ENCODE measurements at places on chromosomes 2 and 18. TPM values are rescaled to one million over a fixed set of nuclear protein-coding genes. Genes with fewer than 3 reads are reported as not detected.

The BCL11A gene
- 128 TPM for total RNA-seq

The GAREM2 gene
- total RNA-seq: 7.0 TPM

The TMEM198 gene
- total RNA-seq: 14.0 TPM

The HMSD gene
- total RNA-seq: 0.16 TPM

The IL1F10 gene
- not detected for total RNA-seq

The CXCR1 gene
- not detected for total RNA-seq

The UGT1A1 gene
- total RNA-seq: not detected

The KRTCAP3 gene
- not detected for total RNA-seq

DNA sequence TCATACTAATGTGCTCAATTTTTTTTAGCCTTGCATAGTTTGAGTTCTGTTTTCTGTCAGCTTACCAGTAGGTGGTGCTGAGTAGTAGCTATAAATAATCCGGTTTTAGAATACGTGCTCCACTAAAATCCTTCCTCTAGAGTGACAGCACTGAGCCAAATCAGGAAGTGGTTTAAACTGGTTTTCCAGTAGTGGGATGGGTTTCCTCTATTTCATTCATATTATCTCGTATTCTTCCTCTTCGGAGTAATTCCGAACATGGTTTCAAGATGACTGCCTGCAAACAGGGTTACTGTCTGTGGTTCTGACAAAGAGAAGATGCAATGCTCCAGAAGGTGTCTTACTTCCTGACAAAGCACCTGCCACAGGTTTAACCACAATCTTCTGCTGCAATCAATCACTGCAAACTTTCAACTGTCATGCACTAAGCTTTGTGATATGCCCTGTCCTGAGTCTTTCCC lies 496.9 kb upstream of the VRK2 start:
- no peak for DNase-seq

- DNase-seq: no peak
Measured at GRCh38 chr18:8341481-8342230, 267.6 kb upstream of the RAB12 start.

DNA sequence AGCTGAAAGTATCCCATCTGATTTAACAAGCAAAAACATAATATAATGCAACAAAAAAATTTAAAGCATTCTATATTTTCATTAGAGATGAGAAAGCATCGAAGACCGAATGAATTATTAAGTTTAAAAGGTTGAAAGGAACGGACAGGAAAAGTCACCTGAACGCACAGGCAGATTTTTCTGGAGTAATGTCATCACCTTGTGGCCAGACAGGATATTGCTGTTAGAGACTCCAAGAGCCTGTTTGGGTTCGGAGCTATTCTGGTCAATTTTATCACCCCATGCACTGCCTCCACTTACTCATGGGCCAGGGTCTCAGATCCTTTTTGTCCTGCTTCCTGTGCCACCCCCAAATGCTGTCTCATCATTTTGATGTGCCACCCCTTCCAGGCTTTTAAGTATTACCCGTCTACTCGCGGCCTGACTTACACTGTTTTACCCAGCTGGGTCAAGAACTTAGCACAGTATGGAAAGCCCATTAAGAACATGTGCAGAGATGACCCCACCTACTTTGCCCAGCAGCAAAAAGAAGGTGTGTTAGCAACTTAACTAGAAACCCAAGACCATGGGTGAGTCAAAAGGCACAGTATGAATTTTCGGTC lies 27.3 kb downstream of the GKN2 start:
- DNase-seq: no peak

- no peak for DNase-seq
Measured at GRCh38 chr2:74333896-74334586, 9.2 kb downstream of the SLC4A5 start.

GRCh38 chr2:118084491-118085089 lies 3.7 kb upstream of the INSIG2 start:
- DNase-seq: no peak

DNA sequence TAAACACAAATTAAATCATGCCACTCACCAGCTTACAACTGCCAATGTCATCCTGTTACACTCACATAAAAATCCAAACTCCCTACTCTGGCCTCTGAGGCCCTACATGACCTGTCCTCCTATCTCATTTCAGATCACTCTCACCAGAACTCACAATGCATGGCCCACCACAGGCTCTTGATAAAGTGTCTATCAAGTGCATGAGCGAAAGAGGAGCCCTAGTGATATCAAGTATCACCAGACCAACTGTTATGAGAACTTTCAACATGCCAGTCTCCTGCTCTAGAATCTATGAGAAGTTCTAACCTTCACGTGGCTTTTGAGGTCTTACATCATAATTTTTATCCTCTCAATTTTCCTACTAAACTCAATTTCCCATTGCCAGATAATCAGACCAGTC lies 76.4 kb upstream of the CD226 start:
- no peak for DNase-seq

DNA sequence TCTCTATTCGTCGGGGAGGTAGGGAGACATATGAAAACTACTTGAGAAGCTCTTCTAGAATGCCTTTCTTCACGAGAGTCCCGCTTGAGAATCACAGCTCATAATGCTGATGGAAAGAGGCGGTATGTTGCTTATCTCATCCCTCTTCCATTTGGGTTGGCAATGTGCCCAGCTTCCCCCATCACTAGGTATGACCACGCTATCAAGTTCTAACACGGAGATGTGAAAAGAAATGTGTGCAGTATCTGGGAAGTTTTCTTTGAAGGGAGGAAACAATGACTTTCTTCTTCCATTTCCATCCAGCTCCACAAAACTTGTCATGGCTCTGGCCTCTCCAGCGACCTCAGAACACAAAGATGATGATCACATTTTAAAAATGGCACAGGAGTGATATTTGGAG lies 742.4 kb downstream of the DCDC2C start:
- no peak for DNase-seq

DNA sequence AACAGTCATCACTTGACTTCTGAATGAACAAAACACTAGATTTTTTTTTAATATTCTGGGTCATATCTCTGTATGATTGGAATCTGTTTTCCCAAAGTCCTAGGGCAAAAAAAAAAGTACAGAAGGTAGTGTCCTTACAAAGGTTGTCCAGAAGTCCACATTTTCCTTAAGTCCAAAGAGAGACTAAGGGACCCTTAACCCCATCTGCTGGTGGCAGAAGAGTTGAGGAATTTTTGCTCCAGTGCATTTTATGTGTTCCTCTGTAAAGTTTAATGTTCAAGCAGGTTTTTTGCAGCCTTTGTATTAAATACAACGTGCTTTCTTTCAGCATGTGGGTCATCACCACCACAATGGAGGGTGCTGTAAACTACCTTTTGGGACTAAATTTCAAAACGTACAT lies 215.9 kb downstream of the SP3 start:
- DNase-seq: no peak

DNA sequence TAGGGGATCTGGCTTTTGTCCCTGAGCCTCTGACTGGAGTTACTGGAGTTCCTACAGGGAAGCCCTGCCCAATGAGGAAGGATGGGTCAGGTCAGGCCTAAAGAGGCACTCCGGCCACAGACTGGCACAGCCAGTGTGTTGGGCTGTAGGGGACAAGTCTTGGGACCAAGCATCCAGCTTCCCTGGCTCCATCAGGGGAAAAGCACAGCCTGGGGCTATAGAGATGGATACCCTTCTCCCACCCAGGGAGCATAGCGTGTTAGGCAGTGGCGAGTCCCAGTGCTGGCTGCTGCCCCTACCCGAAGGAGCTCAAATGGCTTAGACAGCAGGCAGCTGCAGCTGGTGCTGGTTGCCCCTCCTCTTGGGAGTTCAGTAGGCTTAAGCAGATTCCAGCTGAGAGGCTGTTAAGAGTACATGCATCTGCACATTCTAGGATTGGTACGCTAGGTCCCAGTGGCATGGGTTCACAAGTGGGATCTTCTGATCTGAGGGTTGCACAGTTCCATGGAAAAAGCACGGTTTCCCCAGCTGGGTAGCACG lies 111.4 kb downstream of the DCDC2C start:
- DNase-seq: no peak

All from occipital lobe (tissue), 3 donors.